ENCODE measurements at places on chromosomes 7 and 10. TPM values are rescaled to one million over a fixed set of nuclear protein-coding genes. Genes with fewer than 3 reads are reported as not detected.

Gene ZNF804B
- total RNA-seq = not detected

Gene SPDYE2B
- total RNA-seq = not detected

Gene PRKCQ
- total RNA-seq = 8.1 TPM

Gene RUFY2
- 24.8 TPM for total RNA-seq

Gene CDK1
- 4.3 TPM for total RNA-seq

Gene PVRIG
- total RNA-seq = not detected

Gene CTAGE8
- 4.2 TPM for total RNA-seq

Gene CASTOR2
- 9.0 TPM for total RNA-seq

Gene OPN4
- total RNA-seq = not detected

Gene GNAT3
- not detected for total RNA-seq

Gene UPK3B
- total RNA-seq = 16.6 TPM

DNA sequence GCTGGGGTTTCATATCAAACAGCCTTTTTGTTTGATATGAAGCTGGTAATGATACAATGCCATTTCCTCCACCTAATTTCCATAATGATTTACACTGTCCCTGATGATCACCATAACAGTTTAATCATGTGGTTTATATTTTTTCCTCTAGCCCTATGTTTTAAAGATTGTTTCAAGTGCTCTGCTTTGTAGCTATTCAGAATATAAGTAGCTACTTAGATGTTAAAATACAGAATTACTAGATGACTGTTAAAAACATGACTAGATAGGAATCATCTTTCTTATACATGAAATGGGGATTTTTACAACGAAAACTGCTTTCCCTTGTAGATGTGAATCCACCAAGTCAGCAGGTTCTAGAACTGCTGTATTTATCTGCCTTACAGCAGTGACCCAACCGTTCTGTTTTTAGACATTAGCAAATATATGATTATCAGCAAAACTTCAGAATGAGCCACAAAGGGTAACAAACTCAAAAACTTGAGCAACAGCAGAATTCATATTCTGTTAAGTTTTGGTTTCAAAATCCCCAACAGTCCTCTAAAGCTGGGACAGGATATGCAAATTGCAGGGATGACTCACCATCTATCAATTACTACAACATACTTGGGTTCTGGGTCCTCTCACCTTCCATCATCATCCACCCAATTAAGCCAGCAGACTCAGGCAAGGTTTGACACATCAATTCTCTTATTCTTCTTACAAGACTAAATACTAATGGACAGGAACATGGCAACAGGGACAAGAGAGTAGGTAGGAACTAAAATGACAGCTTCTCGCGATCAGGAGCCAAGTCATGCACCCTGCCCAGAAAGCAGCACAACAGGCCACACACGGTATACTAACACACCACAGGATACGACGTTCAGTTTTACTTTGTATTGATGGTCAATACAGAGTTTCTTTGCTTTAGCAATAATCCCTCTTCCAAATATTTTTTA is 83.9 kb downstream of the PIP4K2A start:
- H3K27me3 ChIP-seq = no peaks in the 10 kb centered on the region

GRCh38 chr10:122121059-122121458 is 132.1 kb downstream of the TACC2 start:
- H3K27ac ChIP-seq = peak overlapping the region; percentile 81
- H3K36me3 ChIP-seq = peaks cover 5% of the 10 kb centered on the region
- H3K4me1 ChIP-seq = peaks cover 54% of the 10 kb centered on the region
- no peaks in the 10 kb centered on the region for H3K27me3 ChIP-seq
- DNase-seq = peak; percentile 84

DNA sequence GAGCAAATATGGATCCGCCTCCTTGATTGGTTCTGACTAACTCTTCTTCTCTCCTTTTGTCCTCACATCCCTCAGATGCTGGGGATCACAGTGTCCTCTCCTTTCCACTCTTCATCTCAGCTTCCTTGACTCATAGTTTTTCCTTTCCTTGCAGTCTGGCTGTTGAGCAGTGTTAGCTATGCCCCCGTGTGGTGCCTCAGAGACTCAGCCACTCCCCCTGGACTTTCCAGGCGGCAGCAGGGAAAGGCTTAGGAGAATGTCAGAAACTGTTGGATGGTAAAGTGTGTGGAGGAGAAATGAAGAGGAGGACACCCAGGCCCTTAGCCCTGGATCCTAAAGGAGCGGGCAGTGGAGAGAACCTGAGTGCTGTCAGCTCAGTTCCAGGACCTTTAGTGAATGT is 267.5 kb downstream of the CELF2 start:
- no peak overlapping the region for H3K27ac ChIP-seq
- DNase-seq = no peak
- H3K36me3 ChIP-seq = peaks cover 71% of the 10 kb centered on the region

- H3K36me3 ChIP-seq = no peaks in the 10 kb centered on the region
- H3K4me1 ChIP-seq = no peaks in the 10 kb centered on the region
- no peak overlapping the region for H3K27ac ChIP-seq
- DNase-seq = no peak
These were observed 29.9 kb downstream of the NKX2-3 start for GRCh38 chr10:99562631-99563030.

GRCh38 chr7:74275401-74275881 is 13.8 kb upstream of the CLIP2 start:
- H3K27ac ChIP-seq = no peak overlapping the region
- H3K4me1 ChIP-seq = peaks cover 35% of the 10 kb centered on the region
- no peak overlapping the region for H3K4me3 ChIP-seq
- no peak for DNase-seq

DNA sequence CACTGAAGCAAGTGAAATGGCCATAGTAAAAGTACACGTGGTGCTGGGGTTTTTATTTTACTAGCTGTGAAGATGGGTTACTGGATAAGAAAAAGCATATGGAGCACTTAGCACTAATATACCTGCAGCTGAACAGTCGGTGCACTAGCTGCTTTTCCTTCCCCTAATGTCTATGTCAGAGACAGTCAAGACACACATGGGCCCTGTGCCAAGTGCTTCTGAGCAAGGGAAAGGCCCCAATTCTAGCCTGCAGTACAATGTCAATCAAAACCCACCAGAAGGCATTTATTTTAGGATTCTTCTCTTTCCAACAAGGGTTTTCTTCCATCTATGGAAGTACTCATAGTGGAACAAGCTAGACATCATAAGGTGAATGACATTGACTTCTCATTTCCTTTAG is 716.7 kb downstream of the CCSER2 start:
- no peaks in the 10 kb centered on the region for H3K4me1 ChIP-seq
- no peak overlapping the region for H3K27ac ChIP-seq
- no peak for DNase-seq
- H3K27me3 ChIP-seq = no peaks in the 10 kb centered on the region
- H3K4me3 ChIP-seq = no peak overlapping the region
- H3K36me3 ChIP-seq = no peaks in the 10 kb centered on the region

- peak; percentile 81 for DNase-seq
- H3K4me3 ChIP-seq = peak overlapping the region; percentile 23
- H3K27me3 ChIP-seq = no peaks in the 10 kb centered on the region
These were observed 54.7 kb downstream of the STEAP1B start for GRCh38 chr7:22445140-22445743.

- H3K4me1 ChIP-seq = no peaks in the 10 kb centered on the region
- no peaks in the 10 kb centered on the region for H3K36me3 ChIP-seq
These were observed 85.9 kb downstream of the ANK3 start for GRCh38 chr10:60303778-60304177.

- no peaks in the 10 kb centered on the region for H3K36me3 ChIP-seq
- H3K27me3 ChIP-seq = no peaks in the 10 kb centered on the region
- DNase-seq = no peak
These were observed 315.2 kb upstream of the SHH start for GRCh38 chr7:156127166-156128134.

- H3K27me3 ChIP-seq = no peaks in the 10 kb centered on the region
- H3K27ac ChIP-seq = no peak overlapping the region
- DNase-seq = no peak
- H3K4me1 ChIP-seq = no peaks in the 10 kb centered on the region
These were observed 36.1 kb downstream of the NEUROD6 start for GRCh38 chr7:31304446-31304845.

- H3K27me3 ChIP-seq = no peaks in the 10 kb centered on the region
- H3K36me3 ChIP-seq = no peaks in the 10 kb centered on the region
- no peak overlapping the region for H3K4me3 ChIP-seq
- peaks cover 8% of the 10 kb centered on the region for H3K4me1 ChIP-seq
These were observed 60.3 kb upstream of the IL6 start for GRCh38 chr7:22666732-22667131.

DNA sequence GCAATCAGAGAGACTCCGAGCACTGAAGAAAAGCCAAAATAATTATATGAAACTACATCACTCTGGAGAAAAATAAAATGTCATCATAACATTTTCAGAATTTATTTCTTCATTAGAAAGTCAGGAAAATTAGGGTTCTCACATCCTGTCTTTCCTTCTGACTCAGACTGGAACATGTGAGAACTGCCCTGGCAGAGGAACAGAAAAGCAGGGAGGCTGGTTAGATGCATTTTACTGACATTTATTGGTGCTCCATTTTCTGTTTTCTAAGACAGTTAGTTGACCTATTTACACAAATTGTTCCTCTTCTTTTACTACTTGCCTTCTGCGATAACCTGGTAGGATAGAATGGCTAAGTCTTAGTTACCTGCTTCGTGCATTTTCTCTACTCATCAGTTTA is 58.6 kb upstream of the ANK3 start:
- no peak for DNase-seq
- no peaks in the 10 kb centered on the region for H3K27me3 ChIP-seq
- H3K27ac ChIP-seq = no peak overlapping the region
- peaks cover 13% of the 10 kb centered on the region for H3K4me1 ChIP-seq
- no peaks in the 10 kb centered on the region for H3K36me3 ChIP-seq

GRCh38 chr10:99779335-99779734 is 3.1 kb upstream of the ABCC2 start:
- no peak for DNase-seq
- H3K27ac ChIP-seq = peak overlapping the region; percentile 46
- H3K4me3 ChIP-seq = no peak overlapping the region

DNA sequence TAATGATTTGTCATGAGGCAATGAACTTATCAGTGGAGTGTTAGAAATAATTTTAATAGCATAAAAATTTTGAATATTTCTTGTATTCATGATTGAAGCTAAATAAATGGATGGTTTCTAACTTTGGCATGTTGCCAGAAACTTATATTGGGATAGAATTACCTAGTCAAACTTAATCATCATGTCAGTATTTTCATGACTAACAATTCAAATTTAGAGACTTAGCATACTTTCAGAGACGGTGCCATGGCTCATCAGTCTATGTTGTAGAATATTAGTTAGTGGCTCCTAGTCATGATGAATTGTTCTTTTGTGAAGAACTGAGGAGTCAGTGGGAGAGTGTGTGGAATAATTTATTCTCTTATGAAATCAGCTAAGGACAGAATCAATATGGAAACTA is 599.6 kb upstream of the POT1 start:
- H3K27ac ChIP-seq = no peak overlapping the region
- no peaks in the 10 kb centered on the region for H3K4me1 ChIP-seq
- no peaks in the 10 kb centered on the region for H3K27me3 ChIP-seq
- H3K4me3 ChIP-seq = no peak overlapping the region
- no peaks in the 10 kb centered on the region for H3K36me3 ChIP-seq
- no peak for DNase-seq

- no peak overlapping the region for H3K4me3 ChIP-seq
- H3K36me3 ChIP-seq = no peaks in the 10 kb centered on the region
- no peaks in the 10 kb centered on the region for H3K27me3 ChIP-seq
- no peak for DNase-seq
These were observed 57.3 kb downstream of the NRP1 start for GRCh38 chr10:33277135-33277536.

DNA sequence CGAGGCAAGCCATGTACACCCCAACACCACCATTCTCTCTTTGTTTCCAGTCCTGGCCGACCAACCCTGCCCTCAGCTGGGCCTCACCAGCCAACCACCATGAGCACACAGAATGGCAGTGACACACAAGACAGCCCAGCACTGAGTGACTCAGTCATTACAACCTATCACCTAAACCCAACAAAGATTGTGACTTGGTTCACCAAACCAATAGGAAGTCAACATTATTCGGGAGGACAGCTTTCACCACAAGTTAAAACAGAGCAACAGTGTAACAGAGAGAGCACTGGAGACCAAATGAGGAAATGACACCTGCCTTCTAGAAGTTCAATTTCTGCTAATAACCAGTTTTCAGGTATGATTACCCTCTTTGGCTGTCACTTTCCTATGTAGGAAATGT is 72.1 kb downstream of the DNMBP start:
- H3K4me1 ChIP-seq = no peaks in the 10 kb centered on the region
- H3K36me3 ChIP-seq = no peaks in the 10 kb centered on the region
- H3K27me3 ChIP-seq = no peaks in the 10 kb centered on the region
- H3K4me3 ChIP-seq = no peak overlapping the region
- H3K27ac ChIP-seq = no peak overlapping the region

- no peak for DNase-seq
- no peaks in the 10 kb centered on the region for H3K36me3 ChIP-seq
- H3K4me1 ChIP-seq = peaks cover 6% of the 10 kb centered on the region
- no peak overlapping the region for H3K27ac ChIP-seq
These were observed 2.8 kb upstream of the OR6V1 start for GRCh38 chr7:143049362-143049761.

GRCh38 chr10:27297844-27298521 is 57.4 kb upstream of the ACBD5 start:
- H3K27ac ChIP-seq = peak overlapping the region; percentile 31
- no peaks in the 10 kb centered on the region for H3K36me3 ChIP-seq
- DNase-seq = no peak
- no peaks in the 10 kb centered on the region for H3K4me1 ChIP-seq
- no peak overlapping the region for H3K4me3 ChIP-seq

GRCh38 chr7:138233189-138233588 is 156.9 kb downstream of the AKR1D1 start:
- H3K27me3 ChIP-seq = no peaks in the 10 kb centered on the region
- no peaks in the 10 kb centered on the region for H3K36me3 ChIP-seq
- no peak for DNase-seq
- H3K4me3 ChIP-seq = no peak overlapping the region

DNA sequence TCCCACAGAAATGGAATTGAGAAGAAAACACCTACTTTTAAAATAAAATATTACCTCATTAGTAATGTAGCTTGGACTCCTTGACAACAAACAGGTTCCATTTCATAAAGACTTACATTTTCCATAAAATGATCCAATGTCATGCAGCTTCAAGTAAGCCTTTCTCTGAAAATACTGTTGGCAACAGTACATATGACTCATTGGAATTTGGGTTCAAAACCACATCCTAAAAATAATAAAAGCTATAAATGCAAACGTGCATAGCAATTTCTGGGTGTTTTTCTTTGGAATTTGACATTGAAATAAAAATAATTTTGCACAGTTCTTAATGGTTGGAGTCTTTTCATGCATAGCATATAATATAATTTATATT is 47.9 kb downstream of the FHIP2A start:
- DNase-seq = no peak
- H3K4me1 ChIP-seq = no peaks in the 10 kb centered on the region
- peaks cover 10% of the 10 kb centered on the region for H3K36me3 ChIP-seq
- no peaks in the 10 kb centered on the region for H3K27me3 ChIP-seq

GRCh38 chr10:11404901-11405300 is 206.5 kb downstream of the USP6NL start:
- H3K36me3 ChIP-seq = no peaks in the 10 kb centered on the region
- no peak overlapping the region for H3K4me3 ChIP-seq
- no peak for DNase-seq
- no peaks in the 10 kb centered on the region for H3K4me1 ChIP-seq
- no peaks in the 10 kb centered on the region for H3K27me3 ChIP-seq
- H3K27ac ChIP-seq = no peak overlapping the region

GRCh38 chr10:79166312-79166721 is 97.6 kb downstream of the ZMIZ1 start:
- H3K27ac ChIP-seq = no peak overlapping the region
- peaks cover 72% of the 10 kb centered on the region for H3K36me3 ChIP-seq
- no peak overlapping the region for H3K4me3 ChIP-seq
- no peak for DNase-seq
- no peaks in the 10 kb centered on the region for H3K27me3 ChIP-seq

GRCh38 chr7:50953820-50954219 is 171.1 kb upstream of the GRB10 start:
- no peak overlapping the region for H3K4me3 ChIP-seq
- no peak for DNase-seq
- no peaks in the 10 kb centered on the region for H3K36me3 ChIP-seq
- no peak overlapping the region for H3K27ac ChIP-seq
- peaks cover 8% of the 10 kb centered on the region for H3K4me1 ChIP-seq
